ENCODE measurements at places on chromosomes 11 and 22. TPM values are rescaled to one million over a fixed set of nuclear protein-coding genes. Genes with fewer than 3 reads are reported as not detected.

NXPE1 gene
- not detected for total RNA-seq

WNT11 gene
- total RNA-seq: 0.65 TPM

SCO2 gene
- total RNA-seq: 1.4 TPM

THRSP gene
- not detected for total RNA-seq

RFPL2 gene
- 1.8 TPM for total RNA-seq

APIP gene
- total RNA-seq: 33.2 TPM

PGR gene
- not detected for total RNA-seq

LIF gene
- total RNA-seq: 0.92 TPM

NTM gene
- 1.6 TPM for total RNA-seq

EFEMP2 gene
- 64.8 TPM for total RNA-seq

CASP5 gene
- total RNA-seq: not detected

MS4A2 gene
- not detected for total RNA-seq

RTN4RL2 gene
- 0.97 TPM for total RNA-seq

SRSF8 gene
- 20.6 TPM for total RNA-seq

CREB3L1 gene
- 8.8 TPM for total RNA-seq

IL18 gene
- not detected for total RNA-seq

TRIM48 gene
- not detected for total RNA-seq

EFCAB6 gene
- 1.8 TPM for total RNA-seq

VSIG2 gene
- 3.6 TPM for total RNA-seq

CD3G gene
- not detected for total RNA-seq

CBX6 gene
- 13.2 TPM for total RNA-seq

SHISA8 gene
- not detected for total RNA-seq

FOLR2 gene
- not detected for total RNA-seq

LRRC74B gene
- not detected for total RNA-seq

OR2AG2 gene
- total RNA-seq: 0.68 TPM

TRPM5 gene
- total RNA-seq: not detected

OR52A1 gene
- total RNA-seq: 12.1 TPM

RAC2 gene
- total RNA-seq: 5.9 TPM

POTEH gene
- not detected for total RNA-seq

FAM76B gene
- 39.0 TPM for total RNA-seq

TEAD1 gene
- 94.4 TPM for total RNA-seq

RFPL1 gene
- total RNA-seq: not detected

FAM168A gene
- total RNA-seq: 43.6 TPM

TRIM29 gene
- total RNA-seq: not detected

MYO7A gene
- 3.6 TPM for total RNA-seq

ZNF280B gene
- 9.4 TPM for total RNA-seq

Data from endodermal cell (in vitro differentiated cells).